ENCODE measurements at places on chromosomes 11 and 22. TPM values are rescaled to one million over a fixed set of nuclear protein-coding genes. Genes with fewer than 3 reads are reported as not detected.
A peak's percentile ranks its signal among the peaks of the same experiment; 100 is the strongest.

The OR52M1 gene
- not detected for total RNA-seq

The NLRP14 gene
- total RNA-seq, result under 0.01 TPM

The MPEG1 gene
- total RNA-seq, result not detected

The BRD1 gene
- total RNA-seq, result 10.8 TPM

DNA sequence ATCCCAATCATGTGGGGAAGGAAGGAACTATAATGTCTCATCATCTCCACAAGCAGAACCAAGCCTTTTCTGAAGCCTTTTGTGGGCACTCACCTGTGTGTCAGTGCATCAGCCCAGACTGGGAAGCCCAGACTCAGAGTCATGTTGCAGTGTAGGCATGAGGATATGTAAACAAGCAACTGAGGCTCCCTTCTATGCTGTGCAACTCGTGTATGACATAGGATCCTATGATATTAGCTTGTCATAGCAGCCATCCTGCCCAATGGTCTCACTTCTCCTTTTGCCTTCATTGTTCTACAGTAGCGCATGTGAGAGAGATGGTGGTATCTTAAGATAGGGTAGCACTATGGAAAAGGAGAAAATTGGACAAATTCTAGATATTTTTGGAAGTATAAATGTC, 103.4 kb upstream of the OLFML1 start:
- DNase-seq, result no peak

DNA sequence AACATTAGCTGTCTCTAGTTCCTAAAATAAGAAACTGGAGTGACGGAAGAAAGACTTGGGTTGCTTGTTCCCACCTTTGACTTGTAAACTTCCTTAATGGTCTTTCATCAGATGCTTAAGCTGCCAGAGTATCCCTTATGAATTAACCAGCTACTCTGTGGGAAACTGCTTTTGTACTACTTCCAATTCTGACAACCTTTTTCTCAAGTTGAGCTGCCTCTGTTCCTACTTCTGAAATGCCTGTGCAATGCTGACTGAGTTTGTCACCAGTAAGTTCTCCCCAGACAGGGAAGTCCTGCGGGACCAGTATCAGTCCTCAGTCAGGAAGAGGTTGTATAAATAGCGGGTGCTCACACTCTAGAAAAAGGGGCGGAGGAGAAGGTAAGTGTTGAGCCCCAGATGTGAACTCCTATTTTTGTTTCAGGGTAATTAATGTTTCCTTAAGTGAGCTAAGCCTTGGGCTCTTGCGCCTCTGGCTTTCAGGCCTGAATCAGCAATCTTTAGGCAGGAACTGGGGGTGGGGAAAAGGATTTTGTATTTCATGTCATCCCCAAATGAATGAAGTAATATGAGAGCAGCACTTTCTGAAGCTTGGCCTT, 67.2 kb downstream of the CECR2 start:
- no peak for DNase-seq

GRCh38 chr11:114442536-114442935, 3.3 kb downstream of the REXO2 start:
- DNase-seq, result no peak

- DNase-seq, result no peak
These were observed 201.1 kb downstream of the TTC28 start for GRCh38 chr22:28478564-28478963.

GRCh38 chr11:59611570-59612565, 3.7 kb downstream of the OSBP start:
- DNase-seq, result peak; percentile 67

- DNase-seq, result no peak
These were observed 32.2 kb downstream of the SERPINH1 start for GRCh38 chr11:75594211-75594610.

- no peak for DNase-seq
These were observed 6.4 kb upstream of the TYMP start for GRCh38 chr22:50536226-50536625.

GRCh38 chr22:20444325-20444724, 6.7 kb upstream of the SCARF2 start:
- DNase-seq, result no peak

DNA sequence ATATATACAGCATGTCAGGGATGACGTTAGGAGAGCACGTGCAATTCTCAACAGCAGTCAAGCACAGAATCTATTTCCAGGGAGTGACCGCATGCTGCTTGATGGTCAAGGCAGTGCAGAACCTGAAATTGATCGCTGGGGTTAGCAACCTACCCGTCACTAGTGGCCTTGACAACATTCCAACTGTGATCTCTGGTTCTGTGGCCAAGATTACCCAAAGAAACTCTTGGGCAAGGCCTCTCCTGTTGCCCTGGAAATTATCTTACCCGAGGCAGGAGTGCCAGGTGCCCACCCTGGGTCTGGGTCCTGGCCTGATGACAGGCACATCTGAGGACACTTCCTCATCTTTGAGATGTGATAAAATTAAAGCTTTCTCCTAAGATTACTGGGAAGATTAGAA, 2.2 kb downstream of the TM7SF2 start:
- no peak for DNase-seq

DNA sequence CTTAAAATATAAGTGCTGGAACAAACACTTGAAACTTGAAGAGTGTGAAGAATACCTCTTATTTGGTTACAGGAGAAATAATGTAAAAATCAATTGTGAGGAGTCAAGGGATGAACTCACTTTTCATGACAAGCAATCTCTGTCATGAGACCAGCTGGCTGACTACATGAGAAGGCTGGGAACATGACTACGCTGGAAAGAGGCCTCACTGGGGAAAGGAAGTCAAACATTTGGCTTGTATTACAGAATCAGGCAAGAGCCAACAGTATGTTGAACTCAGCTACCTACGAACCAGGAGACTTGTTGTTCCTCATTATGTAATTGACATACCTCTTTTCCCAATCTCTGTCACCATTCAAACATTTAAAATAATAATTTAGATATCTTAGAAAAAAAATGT, 14.4 kb downstream of the DCDC1 start:
- DNase-seq, result peak; percentile 20

DNA sequence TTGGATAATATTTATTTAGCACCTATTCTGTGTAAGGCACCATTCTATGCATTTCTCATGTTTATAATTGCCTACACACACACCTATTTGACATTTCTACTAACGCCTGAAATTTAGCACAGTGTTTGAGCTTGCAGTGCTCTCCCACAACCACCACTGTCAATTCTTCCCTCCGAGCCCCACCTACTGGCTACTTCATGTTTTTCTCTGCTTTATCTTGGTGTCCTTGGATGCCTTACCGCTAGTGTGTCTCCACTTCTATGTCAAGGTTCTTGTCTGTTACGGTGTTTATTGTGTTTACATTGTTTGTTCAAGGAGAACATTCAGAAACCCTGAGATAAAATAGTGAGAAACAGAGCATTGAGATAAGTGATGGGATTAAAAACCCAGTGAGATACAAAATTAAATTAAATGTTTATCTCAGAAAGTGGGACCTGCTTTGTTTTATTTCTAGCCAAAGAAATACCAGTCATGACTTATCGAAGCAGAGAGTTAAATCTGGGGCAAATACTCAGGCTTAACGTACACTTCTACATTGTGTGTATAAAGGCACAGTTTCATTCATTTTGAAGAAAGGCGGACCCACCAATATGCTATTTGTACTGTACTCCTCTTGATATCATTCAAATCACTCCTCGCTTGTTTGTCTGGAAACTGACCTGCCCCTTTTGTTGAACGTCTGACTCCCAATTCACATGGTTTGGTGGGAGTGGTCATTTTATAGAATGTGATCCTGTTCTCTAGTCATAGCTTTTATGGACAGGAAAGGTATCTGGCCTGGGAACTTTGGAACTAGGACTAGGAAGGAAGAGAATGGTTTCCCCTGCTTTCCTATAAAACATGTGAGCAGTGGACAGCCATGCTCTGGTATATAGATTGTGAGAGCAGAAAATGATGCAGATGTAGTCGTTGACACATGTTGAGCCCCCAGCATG, 39.2 kb upstream of the SLC36A4 start:
- peak; percentile 44 for DNase-seq

DNA sequence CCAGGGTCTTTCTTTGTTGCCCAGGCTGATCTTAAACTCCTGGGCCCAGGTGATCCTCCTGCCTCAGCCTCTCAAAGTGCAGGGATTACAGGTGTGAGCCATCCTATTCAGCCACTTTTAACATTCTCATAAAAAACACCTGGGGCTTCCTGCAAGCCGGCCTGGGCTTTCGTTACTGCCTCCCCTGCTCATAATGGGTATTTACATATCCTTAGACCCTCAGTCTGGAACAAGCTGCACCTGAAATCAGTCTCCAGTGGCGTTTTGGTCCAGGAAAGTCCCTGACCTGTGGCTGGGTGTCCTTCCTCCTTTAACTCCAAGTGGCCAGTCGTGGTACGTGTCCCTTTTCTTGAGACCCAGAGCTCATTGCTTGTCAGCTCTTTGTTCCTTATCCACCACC, 320.7 kb downstream of the TMEM135 start:
- no peak for DNase-seq

DNA sequence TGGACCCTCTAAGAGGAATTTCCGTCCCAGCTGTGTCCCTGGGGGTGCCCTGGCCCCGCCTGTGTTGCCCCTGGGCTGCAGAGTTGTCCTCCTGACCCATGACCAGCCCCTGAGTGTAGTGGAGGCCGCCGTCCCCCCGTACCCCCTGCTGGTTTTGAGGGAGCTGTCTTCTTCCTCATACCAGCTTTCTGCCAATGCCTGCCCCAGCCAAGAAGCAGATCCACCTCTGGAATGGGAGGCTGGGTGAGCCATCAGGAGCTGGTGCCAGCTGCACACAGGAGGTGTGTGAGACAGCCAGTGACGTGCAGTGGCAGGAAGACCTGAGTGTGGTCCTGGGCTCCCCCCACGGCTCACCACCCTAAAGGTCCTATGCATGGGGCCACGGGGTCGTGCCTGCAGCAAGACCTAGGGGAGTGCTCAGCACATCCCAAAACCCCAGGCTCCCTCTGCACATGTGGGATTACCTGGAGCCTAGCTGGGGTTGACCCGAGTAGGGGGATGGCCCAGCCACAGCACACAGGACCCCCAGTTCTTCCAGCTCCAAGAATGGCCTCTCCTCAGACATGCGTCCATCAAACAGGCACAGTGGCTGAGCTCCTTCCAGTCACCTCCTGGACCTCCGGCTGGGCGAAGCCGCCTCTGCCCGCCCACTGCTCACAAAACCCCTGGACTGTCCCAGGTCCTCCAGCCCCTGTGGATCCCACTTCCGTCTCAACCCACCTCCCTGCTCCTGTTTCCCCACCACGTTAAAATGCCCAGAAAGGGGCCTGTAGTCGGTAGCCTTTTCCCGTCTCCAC, 647.6 kb downstream of the BRD1 start:
- DNase-seq, result no peak

DNA sequence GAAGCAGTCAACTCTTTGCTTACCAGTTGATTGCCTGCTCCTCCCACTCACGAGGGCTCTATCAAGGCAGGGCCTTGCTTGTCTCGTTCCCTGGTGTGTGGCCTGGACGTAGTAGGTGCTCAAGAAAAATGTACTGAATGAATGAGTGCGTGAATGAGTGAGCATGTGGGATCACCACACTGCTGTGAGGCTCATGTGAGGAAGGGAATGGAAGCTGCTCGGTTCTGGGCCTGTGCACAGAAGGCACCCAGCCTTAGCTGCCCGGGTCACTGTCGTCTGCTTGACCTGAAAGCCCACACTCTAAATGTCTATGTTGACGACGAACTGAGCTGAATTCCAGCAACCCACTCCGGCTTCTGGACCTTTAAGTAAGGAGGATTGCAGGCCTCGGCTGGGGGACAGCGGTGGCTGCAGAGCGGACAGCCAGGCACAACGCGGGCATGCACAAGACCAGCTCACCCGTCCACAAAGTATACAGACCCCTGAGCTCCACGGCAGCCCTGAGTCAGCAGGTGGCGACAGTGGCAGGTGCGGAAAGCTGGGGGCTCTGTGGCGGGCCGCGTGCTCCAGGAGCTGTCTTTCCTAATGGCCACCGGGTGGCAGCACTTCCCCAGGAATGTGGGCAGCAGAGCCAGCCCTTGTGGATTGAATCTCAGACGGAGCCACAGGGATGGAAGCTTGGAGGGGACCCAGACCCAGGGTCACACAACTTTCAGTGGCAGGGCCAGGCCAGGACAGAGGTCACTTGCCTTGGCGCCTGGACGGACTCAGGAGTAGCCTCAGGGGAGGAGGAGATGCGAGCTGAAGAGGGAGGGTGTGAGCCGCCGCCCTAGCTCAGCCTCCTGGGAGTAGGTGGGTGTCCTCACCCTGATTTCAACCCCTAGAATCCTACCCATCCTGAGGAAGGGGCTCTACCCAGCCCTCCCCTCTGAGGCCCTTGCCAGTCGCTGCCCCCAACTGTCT, 5.0 kb upstream of the PICK1 start:
- DNase-seq, result peak; percentile 65

Measured in IMR-90 (cell line).